ENCODE measurements at places on chromosomes 3 and 15.

DNA sequence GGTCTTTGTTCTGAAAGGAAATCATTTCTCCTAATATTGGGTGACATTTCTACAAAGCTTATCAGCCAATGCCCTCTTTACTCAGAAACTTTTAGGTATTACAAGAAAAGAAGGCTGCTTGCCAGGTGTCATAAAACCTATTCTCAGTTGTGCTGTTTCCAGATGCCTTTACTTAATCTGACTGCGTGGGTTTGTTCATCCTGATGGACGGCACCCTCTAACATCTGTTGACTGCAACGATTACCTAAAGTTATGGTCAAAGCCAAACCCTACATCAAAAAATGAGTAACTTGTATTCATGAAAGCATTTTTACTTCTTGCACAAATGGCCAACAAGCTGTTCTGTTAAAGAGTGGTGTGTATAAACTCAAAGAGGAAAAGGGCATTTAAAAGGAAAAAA, 207.7 kb upstream of the PDZRN3 start:
- DNase-seq: no peak

DNA sequence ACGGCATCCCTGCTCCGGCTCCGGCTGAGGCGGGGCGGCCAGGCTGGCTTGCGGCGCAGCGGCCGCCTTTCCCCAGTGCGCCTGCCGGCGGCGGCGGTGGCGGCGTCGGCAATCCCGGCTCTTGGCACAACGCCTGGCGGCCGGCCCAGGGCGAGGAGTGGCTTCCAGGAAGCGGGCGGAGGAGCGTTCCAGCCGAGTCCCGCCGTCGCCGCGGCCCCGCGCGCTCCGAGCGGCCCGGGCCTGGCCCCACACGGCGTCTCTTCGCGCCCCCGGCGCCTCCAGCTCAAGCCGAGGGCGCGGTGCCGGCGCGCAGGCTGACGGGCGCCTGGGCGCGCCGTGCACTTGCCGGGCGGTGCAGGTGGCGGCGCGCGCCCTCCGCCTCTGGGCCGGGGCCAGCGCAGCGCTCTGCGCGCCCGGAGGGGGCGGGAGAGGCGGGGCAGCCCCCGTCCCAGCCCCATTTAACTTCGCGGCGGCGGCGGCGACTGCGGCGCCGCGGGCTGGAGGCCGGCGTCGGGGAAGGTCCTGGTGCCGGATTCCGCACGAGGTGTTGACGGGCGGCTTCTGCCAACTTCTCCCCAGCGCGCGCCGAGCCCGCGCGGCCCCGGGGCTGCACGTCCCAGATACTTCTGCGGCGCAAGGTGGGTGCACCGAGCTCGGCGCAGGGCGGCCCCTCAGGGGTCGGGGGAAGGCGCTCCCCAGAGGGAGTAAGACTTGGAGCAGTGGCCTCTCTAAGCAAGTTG, at the start of gene ADAMTSL3:
TSS of gene ADAMTSL3 (plus strand) at position 485 of the 740 bp plus-strand sequence. CDS start 1,639 bp downstream, outside the sequence.
- DNase-seq: no peak

DNA sequence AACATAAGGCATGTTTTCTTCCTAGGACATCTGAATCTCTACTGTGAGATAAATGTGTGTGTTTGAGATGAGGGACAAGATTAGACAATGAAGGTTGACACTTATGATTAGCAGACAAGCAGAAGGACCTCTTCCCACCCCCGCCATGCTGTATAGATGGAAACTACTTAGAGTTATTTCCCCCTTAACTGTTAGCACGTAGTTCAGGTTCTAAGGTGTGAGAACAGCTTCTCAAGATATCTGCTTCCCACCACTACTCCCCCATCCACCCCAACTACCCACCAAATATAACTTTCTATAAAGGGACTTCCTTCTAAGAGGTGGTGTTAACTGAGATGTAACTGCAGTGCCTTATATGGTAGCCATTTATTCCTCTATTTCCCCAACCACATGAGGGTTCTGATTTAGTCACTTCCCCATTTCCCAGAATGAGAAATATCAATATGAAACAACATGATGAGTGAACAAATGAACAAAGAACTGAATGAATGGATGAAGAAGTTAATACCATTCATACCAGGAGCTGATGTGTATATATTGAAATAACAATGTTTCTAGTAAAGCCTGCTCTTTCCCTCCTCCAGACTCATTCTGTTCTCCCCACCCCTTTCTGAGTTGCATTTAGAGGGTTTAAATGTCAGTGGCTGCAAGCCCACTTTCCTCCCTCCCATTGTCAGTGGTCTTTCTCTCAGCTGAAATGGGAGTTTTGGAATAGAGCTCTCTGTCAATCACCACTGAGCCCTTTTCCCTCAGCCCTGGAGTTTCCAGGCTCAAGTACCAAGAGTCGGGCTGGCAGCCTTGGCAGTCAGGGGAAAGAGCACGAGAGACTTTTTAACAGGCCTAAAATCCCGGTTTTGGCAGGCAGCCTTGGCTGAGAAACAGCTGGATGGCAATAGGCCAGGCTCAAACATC, 7.7 kb upstream of the RFTN1 start:
- DNase-seq: no peak

- DNase-seq: no peak
These were observed 123.0 kb downstream of the FAM43A start for GRCh38 chr3:194808640-194809097.

- no peak for DNase-seq
These were observed 4.5 kb downstream of the RAB7A start for GRCh38 chr3:128730471-128730870.

- DNase-seq: no peak
These were observed 506 bp downstream of the RAD51 start for GRCh38 chr15:40695469-40695890.

DNA sequence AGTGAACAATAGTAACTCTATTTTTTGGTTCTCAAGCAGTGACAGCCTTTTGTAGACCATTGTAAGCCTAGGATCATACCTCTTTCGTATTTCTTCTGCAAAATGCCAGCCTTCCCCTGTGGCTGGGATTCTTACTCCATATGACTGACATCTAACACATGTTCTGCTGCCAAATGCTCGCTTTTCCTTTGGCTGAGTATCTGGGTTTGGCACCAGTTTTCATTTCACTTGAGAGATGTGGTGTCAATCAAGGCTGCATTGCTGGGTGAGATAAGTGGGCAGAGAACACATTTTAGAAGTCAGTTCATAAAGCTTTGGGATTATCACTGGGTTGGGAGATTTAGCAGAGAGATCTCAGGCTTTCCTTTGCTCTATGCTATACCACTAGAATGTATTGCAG, 514.7 kb upstream of the SGO1 start:
- no peak for DNase-seq

DNA sequence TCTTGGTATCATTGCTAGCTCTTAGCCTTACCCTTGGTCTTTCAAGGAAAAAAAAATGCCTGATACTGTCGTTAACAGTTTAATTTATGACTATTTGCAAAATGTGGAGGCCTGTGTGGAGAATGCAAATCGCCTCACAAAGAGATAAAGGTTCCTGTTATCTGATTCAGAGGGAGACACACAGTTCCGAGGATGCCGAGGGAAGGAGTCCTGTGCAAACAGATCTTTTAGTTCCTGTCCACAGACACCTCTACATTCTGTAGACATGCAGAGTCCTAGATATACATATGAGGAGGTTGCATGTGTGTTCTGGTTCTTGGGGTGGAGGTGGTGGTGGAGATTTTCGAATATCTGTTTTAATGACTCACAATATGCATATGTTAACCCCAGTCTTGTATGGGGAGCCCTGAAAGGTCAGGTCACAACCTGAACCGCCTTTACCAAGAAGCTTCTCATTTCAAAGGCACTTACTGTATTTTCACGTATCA, 5.7 kb downstream of the NR2F2 start:
- DNase-seq: no peak

DNA sequence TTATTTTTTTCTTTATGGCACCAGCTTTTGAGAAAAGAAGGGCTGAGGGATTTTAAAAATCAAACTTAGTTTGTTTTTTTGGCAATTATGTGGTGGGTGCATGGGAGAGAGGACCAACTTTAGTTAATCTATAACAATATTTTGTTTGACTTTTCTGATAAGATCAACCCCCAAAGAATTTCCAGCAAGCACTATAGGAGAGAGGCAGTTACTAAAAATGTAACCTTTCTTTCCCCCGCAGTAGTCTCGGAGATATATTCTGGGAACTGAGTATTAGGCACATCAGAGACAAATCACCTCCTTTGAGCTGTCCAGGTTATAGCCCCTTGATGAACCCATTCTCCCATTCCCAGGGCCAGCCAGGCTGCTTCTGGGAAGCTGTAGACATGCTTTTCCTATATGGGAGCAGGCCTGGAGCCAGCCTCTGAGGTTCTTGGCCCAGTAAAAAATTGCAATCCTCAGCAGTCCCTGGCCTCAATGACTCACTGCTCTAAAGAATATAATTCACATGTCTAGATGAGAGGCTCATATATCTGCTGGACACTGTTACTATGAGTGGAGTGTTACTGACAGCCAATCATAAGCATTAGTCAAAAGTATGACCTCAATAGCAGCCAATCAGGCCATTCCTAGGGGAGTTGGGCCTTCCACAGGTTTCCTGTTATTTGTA, 138.3 kb upstream of the AGBL1 start:
- no peak for DNase-seq

All from CD14-positive monocyte (primary cell).